ENCODE measurements at places on chromosomes 16 and 17. TPM values are rescaled to one million over a fixed set of nuclear protein-coding genes. Genes with fewer than 3 reads are reported as not detected.

Gene FDXR
- 216 TPM for total RNA-seq

Gene ARHGAP44
- total RNA-seq: 11.0 TPM

Gene ZNF668
- total RNA-seq: 17.2 TPM

Gene NPIPA5
- total RNA-seq: 23.0 TPM

Gene SMIM36
- total RNA-seq: 9.5 TPM

Gene FOXL1
- total RNA-seq: 5.9 TPM

Gene CLDN7
- 4.5 TPM for total RNA-seq

Gene ZNF286A
- total RNA-seq: 21.1 TPM

Gene SYNGR3
- total RNA-seq: 20.9 TPM

Gene MXRA7
- 217 TPM for total RNA-seq

Gene HEATR9
- 6.1 TPM for total RNA-seq

Gene CD300H
- not detected for total RNA-seq

Gene TMEM88
- 7.4 TPM for total RNA-seq

Gene C16orf96
- 10.3 TPM for total RNA-seq

Gene CDK10
- 77.1 TPM for total RNA-seq

Measured in testis (tissue), 5 donors.